Activated CD4-positive, alpha-beta T cell treated with anti-CD3 and anti-CD28 coated beads, Interleukin-2, amount 50 U/mL, for 4 hours (primary cell): ENCODE measurements at places on chromosomes 5 and 9.

DNA sequence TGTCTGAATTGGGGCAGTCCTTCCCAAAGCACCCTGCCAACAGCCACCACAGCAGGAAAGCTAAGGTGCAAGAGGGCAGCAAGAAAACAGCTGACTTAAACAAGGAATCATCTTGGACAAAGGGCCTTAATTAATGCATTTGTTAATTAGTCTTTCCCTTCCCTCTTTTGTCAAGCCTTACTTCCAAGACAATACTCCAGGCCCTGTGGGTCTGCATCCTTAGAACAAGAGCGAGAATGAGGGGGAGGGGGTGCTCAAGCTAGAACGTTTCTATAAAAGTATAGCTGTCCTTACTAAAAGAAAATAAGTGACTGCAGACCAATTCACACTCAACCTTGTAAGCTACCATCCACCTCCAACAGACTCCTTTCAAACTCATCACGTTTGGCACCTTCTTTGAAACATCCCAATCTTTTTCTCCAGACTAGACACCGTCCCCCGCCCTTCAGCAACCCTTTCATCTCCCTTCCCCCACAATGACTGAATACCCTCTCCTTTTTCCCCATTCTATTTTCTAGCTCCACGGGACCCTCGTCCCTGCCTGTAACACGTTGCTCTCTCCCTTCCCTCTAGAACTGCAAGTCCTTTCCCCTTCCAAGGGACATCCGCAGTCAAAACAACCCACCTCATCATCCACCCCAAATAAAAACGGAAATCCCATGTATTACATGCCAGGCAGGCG, 85.7 kb upstream of the RNF38 start:
- no peak for DNase-seq

GRCh38 chr5:31674371-31674951, 35.5 kb downstream of the PDZD2 start:
- no peak for DNase-seq

- DNase-seq = no peak
Measured at GRCh38 chr5:2017540-2018389, 135.0 kb upstream of the IRX4 start.

GRCh38 chr5:158265346-158265745, 406.4 kb upstream of the CLINT1 start:
- DNase-seq = no peak

DNA sequence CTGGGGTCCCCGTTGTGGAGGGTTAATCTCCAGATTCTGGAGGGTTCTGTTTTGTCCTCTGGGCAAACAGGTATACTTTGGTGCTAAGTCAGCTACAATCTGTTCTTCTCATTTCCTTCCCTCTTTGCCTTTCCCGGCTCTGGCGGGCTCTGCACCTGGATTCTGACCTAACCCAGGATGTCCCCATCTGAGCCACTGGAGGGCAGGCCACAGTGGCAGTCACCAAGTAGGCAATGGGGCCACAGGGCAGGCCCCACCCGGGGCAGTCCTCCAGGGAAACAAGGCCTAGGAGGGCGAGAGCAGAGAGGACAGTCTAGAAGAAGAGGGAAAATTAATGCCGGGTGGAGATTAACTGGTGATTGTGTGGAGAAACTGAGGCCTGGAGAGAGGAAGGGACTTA, 40.4 kb upstream of the HRH2 start:
- no peak for DNase-seq

- DNase-seq = no peak
Measured at GRCh38 chr5:38400365-38400764, 142.0 kb downstream of the EGFLAM start.

- no peak for DNase-seq
Measured at GRCh38 chr5:40630126-40630525, 49.6 kb upstream of the PTGER4 start.

- DNase-seq = no peak
Measured at GRCh38 chr9:31916591-31917241, 467.7 kb upstream of the ACO1 start.
